ENCODE measurements at places on chromosomes 11 and 22. TPM values are rescaled to one million over a fixed set of nuclear protein-coding genes. Genes with fewer than 3 reads are reported as not detected.

Gene TNNT3
- not detected for total RNA-seq

Gene MUC6
- total RNA-seq, result not detected

Gene RAG1
- 3.9 TPM for total RNA-seq

Gene FLRT1
- not detected for total RNA-seq

Gene CASP12
- 0.95 TPM for total RNA-seq

Gene CDON
- 25.2 TPM for total RNA-seq

Gene ZPR1
- total RNA-seq, result 33.4 TPM

DNA sequence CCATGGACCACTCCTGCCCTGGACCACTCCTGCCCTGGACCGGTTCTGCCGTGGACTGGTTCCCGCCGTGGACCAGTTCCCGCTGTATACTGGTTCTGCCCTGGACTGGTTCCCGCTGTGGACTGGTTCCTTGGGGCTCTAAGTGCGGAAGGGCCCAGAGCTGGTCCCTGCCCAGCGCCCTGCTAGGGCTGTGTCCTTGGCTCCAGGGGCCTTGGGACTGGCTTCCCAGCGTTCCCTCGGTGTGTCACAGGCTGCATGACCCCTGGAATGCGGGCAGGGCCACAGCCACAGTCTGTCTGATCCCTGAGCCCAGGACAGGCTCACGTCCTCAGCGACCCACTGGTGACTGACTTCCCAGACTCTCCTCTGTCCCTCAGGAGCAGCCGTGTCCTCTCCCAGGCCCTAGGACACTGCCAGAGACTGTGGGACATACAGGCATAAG lies 412.2 kb downstream of the TBC1D22A start:
- DNase-seq, result no peak

GRCh38 chr22:45918459-45919370 lies 58.2 kb downstream of the WNT7B start:
- no peak for DNase-seq

DNA sequence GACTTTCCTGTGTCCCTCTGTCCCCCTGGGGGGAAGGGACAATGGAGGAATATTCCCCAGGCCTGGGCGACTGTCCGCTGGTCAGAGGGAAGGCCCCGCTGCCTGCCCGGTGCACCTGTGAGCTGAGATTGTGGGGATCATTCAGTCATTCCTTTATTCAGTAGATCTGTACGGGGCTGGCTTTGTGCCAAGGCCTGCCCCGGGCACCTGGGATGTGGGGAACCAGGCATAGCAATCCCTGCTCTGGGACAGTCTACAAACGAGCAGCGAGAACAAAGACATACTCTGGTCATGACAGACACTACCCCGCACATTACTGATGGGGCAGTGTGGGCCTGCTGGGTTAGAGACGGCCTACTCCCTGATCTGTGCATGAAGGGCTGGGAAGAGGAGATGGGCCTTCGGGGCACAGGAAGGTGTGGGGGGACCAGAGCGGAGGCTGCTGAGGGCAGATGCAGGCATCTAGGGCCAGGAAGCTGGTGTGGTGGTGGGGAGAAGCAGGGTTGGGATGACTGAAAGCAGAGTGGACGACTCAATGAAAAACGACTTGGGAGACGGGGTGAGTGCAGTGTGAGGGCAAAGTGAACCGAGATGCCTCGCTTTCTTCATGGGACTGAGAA lies 1.8 kb upstream of the MYO7A start:
- no peak for DNase-seq

DNA sequence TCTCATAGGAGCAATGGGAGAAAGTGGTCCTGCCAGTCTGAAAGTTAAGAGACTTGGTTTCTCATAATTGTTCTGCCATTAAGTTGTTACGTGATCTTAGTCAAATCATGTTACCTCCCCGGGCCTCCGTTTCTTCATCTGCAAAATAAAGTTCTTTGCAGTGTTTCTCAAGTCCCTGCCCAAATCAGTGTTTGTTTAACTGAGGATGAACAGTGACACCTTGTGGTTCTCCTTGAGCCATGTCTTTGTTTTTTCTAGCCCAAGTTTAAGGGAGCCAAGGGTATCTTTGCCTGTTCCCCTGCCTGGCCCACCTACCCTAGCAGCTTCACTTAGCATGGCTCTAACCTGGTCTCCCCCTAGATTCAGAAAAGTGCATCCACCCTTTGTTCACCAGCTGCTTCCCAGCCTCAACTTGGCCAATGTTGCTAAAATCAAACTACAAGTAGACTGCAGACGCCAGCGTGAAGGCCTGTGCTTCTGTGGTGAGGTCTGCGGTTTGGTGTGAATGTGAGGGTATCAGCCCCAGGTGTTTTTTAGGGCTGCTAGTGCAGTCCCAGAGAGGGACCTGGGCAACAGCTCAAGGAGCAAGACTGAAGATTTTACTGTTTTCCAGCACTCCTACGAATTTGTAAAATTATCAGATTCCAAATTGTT lies 35.5 kb downstream of the FZD4 start:
- DNase-seq, result peak; percentile 34

- DNase-seq, result no peak
Measured at GRCh38 chr22:46769191-46769675, 6.8 kb downstream of the TBC1D22A start.

DNA sequence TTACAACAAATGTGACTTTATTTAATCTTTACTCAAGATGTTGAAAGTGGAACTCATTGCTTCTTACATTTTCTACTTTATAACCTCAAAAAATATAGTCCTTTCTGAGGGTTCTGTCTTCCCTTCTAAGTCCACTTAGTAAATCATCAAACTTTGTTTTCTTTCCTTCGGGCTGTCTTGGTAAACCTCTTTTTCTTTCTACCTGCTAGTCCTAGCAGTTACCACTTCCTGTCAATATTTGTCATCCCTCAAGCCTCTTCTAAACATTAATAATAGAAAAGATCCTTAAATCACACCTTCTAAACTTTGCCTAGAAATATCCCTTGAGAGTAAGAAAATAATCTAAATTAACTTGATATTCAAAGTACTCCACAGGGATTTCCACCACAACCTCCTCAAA lies 580.4 kb downstream of the CNTN5 start:
- DNase-seq, result no peak

DNA sequence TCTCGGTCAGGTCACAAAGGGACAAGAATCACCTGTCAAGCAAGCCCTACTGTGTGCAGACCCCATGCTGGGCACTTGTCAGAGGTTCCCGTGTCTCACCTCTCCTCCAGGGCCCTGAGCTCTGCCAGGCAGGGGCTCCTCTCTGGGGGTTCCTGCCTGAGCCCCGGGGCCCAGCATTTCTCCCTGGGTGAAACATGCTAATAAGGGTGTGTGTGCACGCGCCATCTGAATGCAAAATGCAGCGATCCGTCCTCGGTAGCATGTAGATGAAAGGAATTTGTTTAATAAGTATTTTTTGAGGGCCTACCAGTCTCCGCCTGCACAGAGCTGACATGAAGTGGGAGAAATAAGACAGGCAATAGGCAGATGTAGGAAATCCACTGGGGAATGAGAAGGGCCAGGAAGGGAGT lies 5.8 kb downstream of the ELFN2 start:
- DNase-seq, result no peak

- no peak for DNase-seq
Measured at GRCh38 chr11:62494246-62494645, 52.4 kb downstream of the AHNAK start.

DNA sequence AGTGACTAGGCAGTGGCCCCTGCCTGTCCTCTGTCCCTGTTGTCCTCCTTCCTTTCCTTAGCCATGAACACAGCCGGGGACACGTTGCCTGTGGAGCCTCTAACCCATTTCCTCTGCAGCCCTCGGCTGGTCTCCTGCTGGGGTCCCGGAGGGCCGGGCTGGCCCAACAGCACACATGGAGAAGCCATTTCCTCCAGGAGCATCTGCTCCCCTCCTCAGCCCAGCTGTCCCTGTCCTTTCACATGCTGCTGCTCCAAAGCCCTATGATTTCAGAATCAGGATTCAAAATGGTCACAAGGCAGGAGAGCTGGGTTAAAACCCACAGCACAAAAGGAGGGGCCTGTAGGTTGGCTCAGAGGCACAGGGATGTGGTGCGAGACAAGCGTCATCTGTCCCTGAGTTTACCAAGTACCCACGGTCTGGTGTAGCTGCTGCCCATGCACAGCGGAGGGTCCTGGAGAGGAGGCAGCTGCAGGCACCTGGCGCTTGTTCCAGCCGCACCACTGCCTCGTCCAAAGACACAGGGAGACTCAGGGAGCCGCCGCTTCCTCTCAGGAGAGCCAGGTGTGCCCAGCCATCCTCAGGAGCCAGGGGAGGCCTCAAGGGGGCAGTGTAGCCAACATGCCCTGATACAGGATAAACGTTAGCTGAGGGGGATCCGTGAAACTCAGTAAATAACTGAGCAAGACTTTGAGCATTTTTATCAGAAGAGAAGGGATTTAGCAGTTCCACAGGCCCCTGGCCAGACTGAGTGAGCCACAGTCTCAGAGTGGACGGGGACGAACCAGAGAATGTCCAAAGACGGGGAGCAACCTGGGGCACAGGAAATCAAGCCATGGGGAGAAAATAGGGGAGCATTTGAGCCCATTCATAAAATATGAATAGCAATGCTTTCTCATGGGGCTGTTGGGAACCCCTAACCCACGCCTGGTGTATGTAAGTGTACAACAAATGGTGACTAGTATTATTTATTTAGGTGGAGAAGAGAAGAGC lies 3.9 kb upstream of the VSIG10L2 start:
- peak; percentile 73 for DNase-seq
